CD4-positive, alpha-beta T cell (primary cell): ENCODE measurements at places on chromosomes 1 and 21.

DNA sequence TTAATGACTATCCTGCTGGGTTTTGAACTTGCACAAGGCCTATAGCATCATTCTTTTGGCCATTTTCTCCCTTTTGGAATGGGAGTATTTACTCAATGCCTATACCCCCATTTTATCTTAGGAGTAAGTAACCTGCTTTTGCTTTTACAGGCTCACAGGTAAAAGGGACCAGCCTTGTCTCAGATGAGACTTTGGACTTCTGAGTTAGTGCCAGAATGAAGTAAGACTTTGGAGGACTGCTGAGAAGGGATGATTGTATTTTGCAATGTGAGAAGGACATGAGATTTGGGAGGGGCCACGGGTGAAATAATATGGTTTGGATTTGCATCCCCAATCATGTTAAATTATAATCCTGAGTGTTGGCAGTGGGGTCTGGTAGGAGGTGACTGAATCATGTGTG lies 212.7 kb downstream of the FAF1 start:
- DNase-seq, result no peak

DNA sequence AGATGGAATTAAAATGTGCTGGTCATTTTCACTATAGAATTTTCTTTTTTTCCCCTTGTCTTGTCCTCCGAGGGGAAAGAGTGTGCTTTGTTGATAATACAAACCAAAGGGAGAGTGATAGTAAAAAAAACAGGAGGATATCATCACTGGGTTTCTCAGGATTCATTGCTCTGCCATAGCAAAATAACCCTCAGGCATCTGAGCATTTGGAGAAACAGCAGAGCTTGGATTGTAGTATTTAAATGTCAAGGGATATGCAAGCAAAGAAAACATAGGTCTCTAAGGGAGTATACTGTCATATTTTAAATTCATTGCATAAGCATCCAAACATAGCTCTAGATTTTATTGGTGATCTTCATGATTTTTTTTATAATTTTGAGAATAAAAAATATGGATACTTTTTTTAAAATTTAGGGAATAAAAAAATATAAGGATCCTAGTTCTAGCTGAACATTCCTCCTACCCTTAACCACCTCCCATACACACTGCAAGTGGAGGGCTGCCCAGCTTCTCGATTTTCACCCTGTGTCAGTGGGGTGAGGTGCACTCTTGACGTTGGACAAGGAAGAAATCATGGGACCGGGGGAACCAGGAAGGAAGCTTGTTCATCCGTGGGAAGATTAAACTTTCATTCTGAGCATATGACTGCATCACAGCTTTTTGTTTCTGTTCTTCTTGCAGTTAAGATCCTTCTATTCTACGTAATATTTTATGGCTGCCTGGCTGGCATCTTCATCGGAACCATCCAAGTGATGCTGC lies 4.4 kb downstream of the ATP1B1 start:
- DNase-seq, result no peak

DNA sequence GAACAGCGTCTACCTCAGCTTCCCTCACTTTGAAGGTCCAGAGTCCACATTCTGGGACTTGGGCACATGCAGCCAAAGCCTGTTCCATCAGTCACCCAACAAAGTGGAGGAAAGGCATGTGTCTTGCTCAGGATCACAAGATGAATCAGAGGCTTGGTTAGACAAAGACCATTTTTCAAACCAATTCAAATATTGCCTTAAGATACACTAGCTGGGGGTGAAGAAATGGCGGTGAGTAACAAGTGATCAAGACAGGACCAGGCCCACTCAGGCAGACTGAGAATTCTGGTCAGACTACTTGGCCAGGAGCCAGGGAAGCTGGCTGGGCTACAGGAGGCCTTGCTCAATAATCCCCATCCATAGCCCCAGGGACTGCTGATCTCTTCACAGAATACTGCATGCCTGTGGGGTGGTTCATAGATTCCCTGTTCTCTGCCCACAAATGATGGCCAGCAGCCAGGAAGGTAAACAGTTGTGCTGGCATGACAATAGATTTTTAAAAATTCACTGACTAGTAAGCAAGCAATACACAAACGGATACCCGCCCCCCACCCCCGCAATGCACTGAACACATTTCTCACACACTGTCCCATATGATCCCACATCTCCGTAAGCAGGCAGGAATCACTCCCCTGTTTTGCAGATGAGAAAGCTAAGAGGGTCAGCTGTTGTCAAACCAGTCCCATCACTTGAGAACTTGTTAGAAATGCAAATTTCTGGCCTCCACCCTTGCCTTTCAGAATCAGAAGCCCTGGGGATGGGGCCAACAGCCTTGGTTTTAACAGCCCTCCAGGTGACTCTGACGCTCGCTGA lies 27.2 kb downstream of the ERI3 start:
- no peak for DNase-seq

DNA sequence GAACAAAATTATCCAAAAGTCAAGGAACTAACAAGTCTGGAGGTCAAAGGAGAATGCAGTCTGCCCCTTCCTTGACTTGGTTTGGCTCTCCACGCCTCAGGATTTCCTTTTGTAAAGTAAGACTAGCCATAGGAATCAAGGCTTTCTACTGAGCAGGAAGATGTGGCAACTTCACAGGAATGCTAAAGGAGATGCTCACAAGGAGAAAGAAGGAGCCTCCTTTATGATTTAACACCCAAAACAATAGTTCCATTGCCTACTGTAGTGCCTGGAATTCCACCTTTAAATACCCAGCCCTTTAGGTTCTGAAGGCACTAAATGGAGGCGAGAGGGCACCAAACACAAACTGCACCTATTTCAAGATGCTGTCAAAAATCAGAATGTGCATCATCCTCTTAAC lies 176.3 kb upstream of the NFIA start:
- no peak for DNase-seq

DNA sequence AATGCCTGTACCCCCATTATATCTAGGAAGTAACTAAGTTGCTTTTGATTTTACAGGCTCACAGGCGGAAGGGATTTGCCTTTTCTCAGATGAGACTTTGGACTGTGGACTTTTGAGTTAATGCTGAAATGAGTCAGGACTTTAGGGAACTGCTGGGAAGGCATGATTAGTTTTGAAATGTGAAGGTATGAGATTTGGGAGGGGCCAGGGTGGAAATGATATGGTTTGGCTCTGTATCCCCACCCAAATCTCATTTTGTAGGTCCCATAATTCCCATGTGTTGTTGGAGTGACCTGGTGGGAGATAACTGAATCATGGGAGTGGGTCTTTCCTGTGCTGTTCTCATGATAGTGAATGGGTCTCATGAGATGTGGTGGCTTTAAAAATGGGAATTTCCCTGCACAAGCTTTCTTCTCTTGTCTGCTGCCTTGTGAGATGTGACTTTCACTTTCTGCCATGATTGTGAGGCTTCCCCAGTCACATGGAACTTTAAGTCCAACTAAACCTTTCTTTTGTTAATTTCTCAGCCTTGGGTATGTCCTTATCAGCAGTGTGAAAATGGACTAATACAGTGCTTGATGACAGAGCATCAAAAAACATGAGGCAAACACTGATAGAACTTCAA lies 1119.5 kb downstream of the PLA2G4A start:
- DNase-seq, result no peak

DNA sequence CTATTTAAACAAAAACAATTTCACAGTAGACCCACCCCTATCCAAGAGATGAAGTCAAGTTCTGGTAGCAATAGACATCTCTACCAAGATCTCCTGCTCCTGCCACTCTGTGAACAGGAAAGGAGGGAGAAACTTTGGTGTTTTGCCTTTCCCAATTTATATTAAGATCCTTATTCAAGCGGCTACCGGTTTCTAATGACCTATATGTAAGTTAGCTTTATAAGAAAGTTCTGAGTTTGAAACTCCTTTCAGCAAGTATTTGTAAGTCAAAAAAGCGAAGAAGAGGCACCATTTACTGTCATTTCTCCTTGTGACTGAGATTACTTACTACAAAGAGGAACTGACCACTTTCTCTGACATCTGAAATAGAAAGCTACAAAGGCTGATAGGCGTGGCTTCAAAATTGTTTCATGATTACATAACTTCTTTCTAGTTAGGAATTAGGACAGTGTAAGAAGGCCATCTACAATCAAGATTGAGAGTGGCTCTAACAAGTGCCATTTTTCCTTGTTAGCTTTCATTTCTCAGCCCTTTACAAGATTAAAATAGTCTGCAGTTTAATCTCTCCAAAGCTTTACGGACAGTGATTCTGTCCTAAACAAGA lies at the start of gene MNDA:
Gene MNDA (plus strand): TSS at position 448 of the 604 bp plus-strand sequence. CDS start 10,803 bp downstream, outside the sequence.
- DNase-seq, result peak; percentile 38

DNA sequence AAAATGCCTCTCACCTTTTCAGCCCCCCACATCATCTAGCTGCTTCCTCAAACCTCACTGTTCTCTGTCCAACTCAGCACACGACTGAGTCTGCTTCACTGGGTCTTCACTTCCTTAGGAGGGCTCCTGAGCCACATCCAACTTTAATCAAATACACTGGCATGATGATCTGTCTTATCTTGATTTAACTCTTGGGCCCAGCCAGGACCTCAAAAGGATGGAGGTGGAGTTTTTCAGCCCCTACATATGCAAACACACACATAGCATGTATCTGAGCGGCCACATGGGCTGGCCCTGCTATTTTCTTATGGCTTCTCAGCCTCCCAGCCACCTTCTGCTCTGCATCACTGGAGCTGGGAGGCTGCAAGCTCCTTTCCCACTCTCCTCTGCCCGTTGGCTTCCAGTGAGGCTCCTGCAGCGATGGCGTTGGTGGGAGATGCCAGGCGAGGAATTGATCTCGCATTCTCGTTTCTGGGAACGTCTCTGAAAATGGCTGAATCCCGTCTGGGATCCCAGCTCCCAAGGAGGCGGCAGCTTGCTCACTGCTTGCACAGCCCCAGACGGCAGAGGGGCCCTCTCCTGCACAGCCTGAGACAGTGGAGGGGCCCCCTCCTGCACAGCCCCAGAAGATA lies 1.8 kb upstream of the PRXL2B start:
- peak; percentile 6 for DNase-seq

GRCh38 chr1:228891272-228892034 lies 156.2 kb downstream of the RHOU start:
- DNase-seq, result no peak
